ENCODE measurements at places on chromosomes 13 and 19.
A peak's percentile ranks its signal among the peaks of the same experiment; 100 is the strongest.

DNA sequence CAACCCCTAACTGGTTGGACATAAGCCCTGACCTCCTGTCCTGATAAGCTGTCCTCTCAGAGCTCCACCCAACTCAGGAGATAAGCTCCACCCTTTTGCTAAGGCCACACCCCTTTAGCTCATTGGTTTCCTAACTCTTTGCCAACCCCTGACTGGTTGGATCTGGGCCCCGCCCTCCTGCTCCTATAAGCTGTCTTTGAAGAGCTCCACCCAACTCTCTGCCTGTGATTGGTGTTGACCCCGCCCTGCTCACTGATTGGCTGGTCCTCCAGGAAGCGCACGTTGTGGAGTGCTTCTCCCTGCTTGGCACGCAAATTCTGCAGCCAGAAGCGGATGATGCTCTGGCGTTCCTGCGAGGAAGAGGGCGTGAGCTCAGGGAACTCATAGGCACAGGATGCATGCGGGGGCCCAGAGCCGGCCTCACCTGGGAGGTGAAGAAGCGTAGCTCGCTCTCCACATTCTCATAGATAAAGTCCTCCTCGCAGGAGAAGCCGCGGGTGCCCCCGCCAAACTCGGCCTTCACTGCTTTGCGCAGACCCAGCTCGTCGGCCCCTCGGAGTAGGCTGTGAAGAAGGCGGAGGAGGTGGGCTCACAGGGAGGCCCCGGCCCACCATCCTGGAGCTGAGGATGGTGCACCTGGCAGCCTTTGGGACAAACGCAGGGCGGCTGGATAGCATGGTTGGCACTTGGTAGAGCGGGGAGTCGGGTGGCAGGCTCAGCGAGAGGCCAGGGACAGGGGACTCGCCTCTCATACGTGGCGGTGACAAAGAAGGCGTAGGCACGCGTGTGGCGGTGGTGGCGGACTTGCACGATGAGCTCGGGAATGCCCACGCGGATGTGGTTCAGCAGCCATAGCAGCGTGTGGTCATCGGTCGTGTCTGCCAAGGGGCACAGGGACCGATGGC lies 1.7 kb downstream of the ANO8 start:
- ATAC-seq = no peak

DNA sequence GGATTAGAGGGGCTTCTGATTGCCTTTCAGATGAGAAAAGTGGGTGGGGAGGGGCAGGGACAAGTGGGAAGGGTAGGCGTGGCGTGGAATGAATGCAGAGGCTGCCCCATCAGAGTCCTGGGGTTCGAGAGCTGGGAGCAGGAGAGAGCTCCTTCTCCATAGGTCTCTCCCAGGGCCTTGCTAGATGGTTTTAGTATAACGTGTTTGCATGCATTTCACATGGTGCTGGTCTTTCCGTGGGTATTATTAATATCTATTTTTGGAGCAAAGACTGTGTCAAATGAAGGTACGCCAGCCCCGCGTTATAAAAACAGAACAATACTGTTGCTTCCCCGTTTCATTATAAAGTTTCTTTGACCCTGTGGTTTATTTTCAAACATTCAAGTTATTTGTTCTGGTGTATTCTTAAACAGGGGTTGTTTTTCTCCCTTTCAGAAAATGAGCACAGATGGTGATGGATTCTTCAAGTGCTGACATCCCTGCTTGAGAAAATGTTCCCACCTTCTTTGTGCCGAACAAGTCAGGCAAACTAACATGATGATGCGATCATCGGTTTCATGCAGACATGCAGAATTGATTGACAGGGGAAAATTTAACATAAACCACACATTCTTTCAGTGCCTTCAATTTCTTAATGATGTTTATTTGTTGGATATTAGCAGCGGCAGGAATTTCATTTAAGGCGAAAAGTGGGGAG lies 62.1 kb upstream of the ZNF536 start:
- no peak for ATAC-seq

- no peak for ATAC-seq
These were observed 17.2 kb upstream of the GJB2 start for GRCh38 chr13:20209948-20210347.

GRCh38 chr19:16327911-16328823 lies 3.5 kb downstream of the KLF2 start:
- ATAC-seq = no peak

DNA sequence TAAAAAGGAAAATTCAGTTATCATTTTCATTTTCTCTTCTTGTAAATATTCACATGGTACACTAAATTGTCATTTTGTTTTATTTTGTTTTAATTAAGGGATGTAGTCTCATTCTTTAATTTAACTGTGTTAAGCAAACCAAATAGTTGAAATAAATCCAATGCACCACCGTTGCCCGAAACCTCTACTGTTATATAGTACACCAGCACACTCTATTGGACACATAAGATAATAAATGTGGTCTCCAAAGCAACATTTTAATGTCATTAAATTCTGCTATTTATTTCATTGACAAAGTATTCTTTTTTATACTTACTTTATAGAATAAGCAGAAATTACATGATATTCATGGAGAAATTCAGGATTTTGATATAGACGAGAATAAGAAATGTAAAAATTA lies 156.4 kb upstream of the FREM2 start:
- ATAC-seq = peak; percentile 45

- ATAC-seq = no peak
These were observed 34.3 kb downstream of the RASA3 start for GRCh38 chr13:114097893-114098688.

- peak; percentile 15 for ATAC-seq
These were observed 75.2 kb upstream of the UBAC2 start for GRCh38 chr13:99125326-99125915.

DNA sequence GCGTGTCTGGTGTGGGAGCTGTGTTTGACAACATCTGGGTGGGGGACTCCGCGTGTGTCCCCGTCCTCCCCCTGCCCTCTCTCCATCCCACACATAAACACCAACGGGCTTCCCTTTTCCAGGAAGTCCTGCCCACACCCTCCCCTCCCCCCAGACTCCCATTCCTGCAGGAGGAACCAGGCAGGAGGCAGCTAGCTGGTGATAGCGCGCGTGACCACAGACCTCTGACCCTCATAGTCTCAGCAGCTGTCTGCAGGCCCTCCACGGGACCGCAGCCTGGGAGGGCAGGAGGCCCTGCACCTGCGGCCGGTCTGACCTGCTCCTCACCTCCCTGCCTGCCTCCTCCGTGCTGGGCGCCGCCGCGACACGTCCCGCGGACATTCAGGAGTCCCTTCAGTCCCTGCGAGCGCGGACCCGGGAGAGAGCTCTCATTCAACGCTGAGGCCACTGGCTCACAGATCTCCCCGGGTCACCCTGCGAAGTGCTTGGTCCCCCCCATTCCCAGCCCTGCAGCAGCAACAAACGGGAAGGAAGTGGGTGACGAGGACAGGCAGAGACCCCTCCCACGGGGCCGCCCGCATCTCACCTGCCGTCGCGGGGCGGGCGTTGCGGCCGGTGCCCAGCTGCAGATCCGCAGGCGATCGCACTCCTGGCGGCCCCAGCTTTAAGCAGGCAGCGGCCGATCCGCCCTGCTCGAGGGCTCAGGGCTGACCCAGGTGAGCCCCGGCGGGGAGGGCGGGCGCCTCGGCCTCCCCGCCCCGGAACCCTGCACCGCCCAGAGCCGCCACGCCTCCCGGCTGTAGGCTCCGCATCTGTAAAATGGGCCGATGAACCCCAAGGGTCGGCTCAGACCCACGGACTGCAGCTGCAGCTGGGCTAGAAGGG lies 1.1 kb upstream of the ACP5 start:
- no peak for ATAC-seq

DNA sequence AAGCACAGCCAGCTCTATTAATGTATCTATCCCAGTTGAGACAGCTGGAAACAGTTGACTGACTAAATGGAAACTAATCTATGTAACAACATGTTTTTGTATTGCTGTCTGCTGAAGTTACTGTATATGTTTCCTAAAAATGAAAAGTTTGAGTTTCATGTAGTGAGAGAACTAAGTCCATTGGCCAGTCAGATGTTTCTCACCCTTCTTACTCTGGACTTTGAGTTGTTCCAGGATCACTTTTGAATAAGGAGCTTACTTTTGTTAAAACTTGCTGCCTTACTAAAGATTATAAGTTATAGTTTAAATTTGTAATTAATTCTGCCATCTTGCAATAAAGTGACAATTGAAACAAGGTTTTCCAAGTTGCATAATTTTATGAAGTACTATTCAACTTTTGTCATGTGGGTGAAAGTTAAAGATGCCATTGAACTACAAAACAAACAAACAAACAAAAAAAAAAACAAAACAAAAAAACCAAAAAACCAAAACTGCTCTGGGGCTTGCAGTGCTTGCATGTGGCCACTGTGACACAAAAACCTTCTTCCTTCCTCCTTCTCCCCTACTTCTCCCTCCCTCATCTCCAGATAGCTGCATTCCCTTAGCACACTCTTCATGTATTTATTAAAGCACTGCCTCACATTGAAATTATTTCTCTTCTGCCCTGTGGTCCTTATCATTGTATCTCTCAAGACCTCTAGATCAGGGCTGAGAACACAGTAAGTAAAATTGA lies 15.3 kb downstream of the WDFY2 start:
- ATAC-seq = no peak

- ATAC-seq = no peak
These were observed 70.5 kb upstream of the ZNF420 start for GRCh38 chr19:37007587-37008220.

DNA sequence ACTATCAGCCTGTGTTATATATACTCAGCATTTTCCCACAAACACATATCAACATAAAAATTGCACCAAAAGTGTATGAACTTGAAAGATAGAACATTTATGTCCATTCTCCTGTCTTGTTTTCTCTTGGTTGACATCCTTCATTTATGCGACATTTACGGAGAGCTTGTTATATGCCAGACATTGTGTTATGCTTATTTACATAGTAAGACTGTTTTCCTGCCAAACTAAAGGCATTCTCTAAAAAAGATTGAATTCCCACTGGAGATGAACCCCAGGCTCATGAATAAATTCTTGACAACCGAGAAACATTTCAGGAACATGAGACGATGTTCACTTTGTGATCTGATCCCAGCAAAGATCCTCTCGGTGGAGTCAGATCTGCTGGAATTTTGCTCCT lies 131.0 kb downstream of the RAP2A start:
- no peak for ATAC-seq

DNA sequence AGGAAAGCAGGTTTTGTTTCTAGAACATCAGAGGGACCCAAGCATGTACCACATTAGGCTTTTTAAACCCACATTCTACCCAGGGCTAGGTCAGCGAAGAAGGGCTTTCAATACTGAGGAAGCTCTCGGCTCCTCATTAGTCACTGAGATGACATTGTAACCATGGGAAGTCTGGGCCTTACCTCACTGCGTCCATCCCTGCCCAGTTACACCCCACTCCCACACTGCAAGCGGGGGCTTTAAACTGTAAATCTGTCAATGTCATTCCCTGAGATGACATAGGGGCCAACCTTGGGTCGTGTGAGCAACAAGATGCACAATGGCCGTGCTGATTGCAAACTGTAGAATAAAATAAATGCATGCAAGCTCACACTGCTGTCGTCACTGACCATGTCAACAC lies 21.7 kb upstream of the TFDP1 start:
- peak; percentile 4 for ATAC-seq

DNA sequence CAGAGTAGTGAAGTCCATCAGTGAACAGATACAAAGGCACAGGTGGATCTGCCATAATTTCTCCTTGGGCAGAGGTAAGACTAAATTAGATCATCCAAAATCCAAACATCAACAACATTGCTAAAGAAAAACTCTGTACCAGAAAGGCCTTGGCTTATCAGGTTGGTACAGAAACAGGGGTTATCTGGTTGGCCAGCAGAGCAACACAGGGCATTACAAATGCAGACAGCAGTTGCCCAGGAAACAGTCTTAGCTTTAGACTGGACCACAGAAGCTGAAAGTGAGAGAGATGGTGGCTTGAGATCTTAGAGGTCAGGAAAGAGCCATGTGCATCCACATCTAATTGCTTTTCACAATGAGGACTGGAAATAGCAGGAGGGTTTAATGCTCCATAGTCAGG lies 26.6 kb upstream of the DGKH start:
- ATAC-seq = no peak

DNA sequence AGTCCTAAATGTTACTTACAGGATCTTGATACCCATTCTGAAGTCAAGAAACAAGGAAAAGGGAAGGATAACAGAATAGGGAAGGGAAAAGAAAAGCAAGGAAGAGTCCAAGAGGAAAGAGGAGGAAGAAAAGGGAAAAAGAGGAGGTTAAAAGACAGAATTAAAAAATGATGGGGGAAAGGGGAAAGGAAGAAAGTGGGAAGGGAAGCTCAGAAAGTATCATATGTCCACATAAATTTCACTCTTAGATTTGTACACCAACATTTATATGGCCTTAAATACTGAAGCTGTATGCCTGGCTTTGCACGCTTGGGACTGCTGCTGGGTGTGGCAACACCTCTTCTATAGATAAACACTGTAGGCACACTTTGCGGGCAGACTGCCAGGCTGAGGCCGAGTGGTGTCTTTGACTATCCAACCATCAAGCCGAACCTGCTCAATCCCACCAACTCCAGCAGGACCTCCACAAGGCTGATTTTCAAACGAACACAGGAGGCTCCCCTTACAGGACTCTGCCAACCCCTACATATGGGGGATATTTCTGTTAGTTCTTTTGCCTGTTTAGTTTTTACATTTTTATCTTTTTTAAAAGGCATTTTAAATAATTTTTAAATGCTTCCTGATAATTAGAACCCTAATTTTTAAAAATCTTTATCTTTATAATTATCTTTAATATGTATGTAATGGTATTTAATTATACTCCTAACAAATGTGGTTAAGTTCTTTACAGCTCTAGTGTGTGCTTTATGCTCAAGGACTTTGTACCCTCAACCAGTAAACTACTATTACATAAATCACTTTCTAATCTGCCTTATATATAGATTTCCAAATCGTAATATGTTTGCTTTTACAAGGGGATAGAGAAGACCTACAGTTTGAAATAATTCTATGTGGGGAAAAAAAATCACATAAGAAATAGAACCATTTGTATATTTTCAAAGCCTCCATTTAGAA lies 154.2 kb downstream of the DIAPH3 start:
- ATAC-seq = no peak

GRCh38 chr19:39681416-39681815 lies 22.9 kb upstream of the LGALS14 start:
- no peak for ATAC-seq

GRCh38 chr13:35086667-35087066 lies 144.6 kb downstream of the NBEA start:
- no peak for ATAC-seq

DNA sequence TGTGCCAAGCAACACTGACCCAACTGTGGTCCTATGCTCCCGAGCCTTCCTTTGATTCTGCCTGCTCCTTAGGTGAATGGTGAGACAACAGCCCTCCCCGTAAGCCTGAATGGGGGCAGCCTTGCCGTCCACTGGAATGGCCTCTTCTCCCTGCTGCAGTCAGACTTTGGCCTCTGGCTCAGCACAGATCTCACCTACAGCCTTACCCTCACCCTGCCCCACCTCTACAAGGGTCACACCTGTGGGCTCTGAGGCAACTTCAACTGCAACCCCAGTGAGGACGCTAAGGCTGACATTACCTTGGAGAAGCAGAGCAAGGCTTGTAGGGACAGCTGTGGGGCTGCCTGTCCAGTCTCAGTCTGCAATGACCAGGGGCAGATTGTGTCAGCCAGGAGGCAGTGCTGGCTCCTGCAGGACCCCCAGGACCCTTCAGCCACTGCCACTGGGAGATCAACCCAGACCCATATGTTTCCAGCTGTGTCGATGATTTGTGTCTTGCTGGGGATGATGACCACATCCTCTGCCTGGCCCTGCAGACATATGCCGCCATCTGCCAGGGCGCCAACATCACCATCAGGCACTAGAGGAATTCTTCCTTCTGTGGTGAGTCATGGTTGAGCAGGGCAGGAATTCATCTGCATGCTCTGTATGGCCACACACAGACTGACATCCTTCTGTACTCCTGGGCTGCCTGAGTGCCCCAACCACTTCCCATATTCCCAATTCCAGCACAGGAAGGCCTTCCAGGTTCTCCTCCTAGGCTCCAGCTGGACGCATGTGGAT lies 27.3 kb upstream of the FXYD3 start:
- peak; percentile 97 for ATAC-seq

Data from SK-N-SH treated with all-trans-retinoic acid at 6 μM for 48 hours (cell line).